ENCODE measurements at places on chromosomes 11 and 22. TPM values are rescaled to one million over a fixed set of nuclear protein-coding genes. Genes with fewer than 3 reads are reported as not detected.

GRCh38 chr11:35190804-35191348 lies 51.9 kb downstream of the CD44 start:
- DNase-seq, result peak; percentile 68

HTR3A gene
- polyA plus RNA-seq, result not detected

GRCh38 chr11:13891911-13892310 lies 70.6 kb upstream of the SPON1 start:
- no peak for DNase-seq

ALDH3B1 gene
- 5.1 TPM for polyA plus RNA-seq

PDGFD gene
- polyA plus RNA-seq, result 0.09 TPM

GRCh38 chr22:18110194-18110953 lies at the start of gene TUBA8:
TUBA8 (plus strand) TSS chr22:18110809; CDS start chr22:18110866, 57 bp downstream.
- DNase-seq, result no peak

- DNase-seq, result no peak
Observed at GRCh38 chr11:30487200-30487898, 98.8 kb downstream of the MPPED2 start.

TMEM126A gene
- polyA plus RNA-seq, result 33.8 TPM

CACNA1I gene
- not detected for polyA plus RNA-seq

DNA sequence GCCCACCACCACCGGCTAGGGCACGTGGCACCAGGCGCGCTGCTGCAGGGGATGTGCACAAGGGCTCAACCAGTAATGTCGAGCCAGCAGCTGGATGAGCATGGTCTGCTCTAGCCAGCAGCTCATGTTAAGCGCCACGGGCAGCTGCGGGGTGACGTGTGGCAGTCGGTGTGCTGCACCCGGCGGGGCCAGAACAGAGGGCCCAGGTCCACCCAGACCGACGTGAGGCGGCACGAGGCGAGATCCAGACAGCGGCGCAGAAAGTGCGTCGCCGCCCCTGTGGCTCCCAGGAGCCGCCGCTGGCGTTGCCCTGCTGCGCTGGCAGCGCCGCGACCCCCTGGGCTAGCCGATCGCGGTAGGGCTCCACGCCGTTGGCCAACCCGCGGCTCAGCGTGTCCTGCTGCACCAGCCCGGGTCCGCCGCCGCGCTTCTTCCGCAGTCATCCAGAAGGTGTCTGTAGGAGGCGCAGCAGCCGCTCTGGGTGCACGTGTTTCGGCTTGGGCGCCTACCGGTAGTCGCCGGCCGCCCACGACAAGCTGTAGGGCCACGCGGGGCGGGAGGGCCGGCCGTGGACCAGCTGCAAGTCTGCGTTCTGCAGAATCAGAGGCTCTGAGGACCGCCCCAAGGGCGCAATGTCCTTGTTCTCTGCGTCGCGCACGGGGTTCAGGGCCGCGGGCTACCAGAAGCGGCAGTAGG lies 4.6 kb upstream of the GALR3 start:
- no peak for DNase-seq

DNA sequence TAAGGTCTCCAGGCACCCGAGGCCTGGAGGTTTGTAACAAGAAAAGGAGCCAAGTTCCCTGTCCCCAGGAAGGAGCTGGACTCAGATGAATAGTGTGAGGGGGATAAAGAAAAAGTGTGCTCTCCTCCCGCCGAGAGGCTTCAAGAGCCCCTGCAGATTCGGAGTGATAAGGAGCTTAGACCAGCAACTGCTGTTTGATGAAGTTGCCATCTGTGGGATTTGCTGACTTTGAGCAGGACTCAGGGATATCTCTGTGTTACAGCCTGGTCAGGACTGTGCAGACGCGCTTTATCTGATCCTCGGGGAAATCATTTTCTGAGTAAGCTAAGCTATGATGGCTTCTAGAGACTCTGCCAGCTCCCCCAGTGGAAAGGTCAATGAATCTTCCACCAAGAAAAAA lies 1017.0 kb downstream of the TBC1D22A start:
- no peak for DNase-seq

- no peak for DNase-seq
Observed at GRCh38 chr11:19435306-19435989, 194.7 kb upstream of the E2F8 start.

DNA sequence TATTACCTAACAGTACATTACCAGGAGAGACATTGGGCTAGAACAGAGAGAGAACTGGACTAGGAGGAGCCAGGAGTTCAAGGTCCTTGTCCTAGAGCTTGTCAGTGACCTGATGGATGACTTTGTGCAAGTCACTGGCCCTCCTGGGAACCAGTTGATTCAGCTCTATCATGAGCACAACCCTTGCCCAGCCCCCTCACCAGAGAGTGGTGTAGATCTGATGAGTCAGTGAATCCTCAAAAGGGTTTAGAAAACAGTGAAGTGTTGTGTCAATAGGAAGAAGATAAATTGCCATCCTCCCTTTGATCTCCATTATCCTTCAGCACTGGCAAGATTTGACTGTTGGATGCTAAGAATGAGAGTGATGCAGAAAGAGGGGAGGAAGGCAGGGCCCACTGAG lies 24.3 kb downstream of the NEU3 start:
- DNase-seq, result peak; percentile 85

DNA sequence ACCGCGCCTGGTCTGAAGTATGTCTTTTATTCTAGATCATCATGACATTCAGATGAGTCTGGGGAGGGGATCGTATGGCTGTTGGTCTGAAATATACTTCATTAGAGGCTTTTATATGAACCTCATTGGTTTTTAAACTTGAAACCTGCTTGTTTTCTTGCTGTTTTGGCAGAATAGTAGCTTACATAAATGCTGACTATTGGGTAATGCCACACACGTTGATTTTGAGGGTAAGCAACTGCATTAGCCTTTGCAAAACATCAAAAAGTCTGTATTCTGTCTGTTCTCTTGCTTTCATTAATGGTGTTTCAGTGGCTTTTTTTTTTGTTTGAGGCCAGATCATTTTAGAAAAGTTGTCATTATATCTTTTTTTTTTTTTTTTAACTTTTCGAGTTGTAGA lies 14.2 kb downstream of the PPME1 start:
- no peak for DNase-seq

GRCh38 chr11:57345555-57346211 lies 7.5 kb downstream of the P2RX3 start:
- DNase-seq, result peak; percentile 64

DNA sequence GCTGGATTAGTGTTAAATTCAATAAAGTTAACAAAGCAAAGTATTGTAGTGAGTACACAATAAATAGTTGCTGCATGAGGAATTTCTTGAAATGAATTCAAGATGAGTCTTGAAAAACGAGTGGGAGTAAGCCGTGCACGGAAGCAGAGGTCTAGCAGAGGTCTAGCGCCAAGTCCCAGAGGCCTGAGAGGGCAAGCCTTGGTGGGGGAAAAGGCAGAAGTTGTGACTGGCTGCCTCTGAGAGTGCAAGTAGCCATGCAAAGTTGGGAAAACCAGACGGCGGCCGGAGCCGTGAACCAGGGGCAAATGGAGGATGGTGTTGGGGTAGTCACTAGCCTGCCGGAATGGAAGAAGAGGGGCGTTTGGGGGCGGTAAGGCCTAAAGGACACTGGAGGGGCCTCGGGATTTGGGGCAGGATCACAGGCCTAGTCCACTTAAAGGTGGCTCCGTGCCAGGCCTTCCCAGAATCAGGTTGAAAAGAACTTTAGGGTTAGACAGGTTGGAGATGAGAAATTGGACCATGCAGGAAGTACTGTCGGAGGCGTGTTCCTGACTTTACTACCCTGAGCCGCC lies 379 bp upstream of the SLC3A2 start:
- DNase-seq, result no peak

DNA sequence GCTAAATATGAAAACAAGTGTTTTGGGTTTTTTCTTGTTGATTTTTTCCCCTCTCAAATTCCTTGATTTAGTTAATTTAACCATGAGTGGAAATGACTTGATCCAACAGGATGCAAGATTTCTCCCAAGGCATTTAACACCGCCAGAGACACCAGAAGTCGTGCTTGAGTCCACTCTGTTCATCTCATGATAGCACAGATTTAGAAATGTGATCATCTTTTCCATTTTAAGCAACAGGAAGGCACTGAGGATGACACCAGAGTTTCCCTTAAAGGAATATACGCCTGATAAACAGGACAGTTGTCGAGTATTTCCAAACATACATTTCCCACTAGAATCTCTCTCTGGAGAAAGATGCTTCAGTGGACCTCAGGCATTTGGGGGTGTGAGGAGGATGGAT lies 318.7 kb downstream of the CADM1 start:
- no peak for DNase-seq

MPPED2 gene
- not detected for polyA plus RNA-seq

DNA sequence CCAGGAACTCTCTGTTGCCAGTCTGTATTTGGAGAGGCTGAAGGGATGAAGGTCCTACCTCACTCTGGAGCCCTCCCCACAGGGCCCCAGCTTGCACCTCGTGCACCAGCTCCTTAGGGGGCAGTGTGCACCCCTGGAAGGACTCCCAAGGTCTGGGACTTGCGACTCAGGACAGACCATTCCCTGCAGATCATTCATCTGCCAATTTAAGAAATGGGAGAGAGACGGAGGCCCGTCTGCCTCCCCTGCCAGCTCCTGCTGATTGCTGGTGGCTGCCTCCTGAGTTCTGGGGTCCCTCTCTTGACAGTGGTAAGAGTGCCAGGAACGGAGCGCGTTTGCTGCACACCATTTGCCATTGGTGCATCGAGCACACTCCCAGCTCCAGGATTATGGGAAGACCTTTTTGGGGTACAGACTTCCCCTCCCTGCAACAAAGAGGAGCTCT lies 27.4 kb upstream of the MALAT1 start:
- DNase-seq, result peak; percentile 73

EXPH5 gene
- not detected for polyA plus RNA-seq

ELFN2 gene
- not detected for polyA plus RNA-seq

DNA sequence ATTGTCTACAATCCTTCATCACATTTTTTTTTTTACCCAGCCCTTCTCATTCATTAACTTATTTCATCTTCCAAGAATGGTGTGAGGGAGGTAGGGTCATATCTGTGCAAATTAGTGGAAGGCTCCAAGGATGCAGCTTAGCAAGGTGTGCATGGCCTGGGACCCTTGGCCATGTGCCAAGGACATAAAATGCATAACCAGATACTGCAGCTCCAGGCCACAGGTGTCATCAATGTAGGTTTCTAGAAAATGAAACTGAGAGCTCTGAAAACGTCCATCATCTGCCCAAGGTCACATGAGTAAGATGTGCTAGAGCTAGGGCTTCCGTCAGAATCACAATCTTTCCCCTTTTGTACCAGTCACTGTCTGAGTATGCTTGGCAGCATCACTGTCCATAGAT lies 29.8 kb downstream of the ANKK1 start:
- DNase-seq, result no peak

GRCh38 chr11:130513132-130513531 lies 64.7 kb downstream of the ADAMTS15 start:
- no peak for DNase-seq

- DNase-seq, result peak; percentile 64
Observed at GRCh38 chr11:17730608-17731462, 3.7 kb upstream of the KCNC1 start.

DNA sequence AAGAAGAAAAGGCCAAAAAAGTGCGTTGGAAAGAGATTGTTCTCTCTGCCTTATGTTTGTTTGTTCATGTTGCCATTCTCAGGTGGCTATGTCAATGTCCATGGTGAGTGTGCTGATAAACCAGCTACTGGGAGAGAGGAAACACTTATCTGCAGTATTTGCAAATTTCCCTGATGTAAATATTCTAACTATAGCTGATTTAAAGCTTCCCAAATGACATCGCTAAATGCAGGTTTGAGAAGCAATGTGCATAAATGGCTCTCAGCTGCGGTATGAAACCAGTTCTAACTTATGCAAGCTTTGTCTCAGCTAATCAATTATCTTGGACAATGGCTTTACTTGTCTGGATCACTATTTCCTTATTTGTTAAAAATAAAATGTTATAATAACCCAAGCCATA lies 312.5 kb upstream of the ANO3 start:
- DNase-seq, result no peak

DNA sequence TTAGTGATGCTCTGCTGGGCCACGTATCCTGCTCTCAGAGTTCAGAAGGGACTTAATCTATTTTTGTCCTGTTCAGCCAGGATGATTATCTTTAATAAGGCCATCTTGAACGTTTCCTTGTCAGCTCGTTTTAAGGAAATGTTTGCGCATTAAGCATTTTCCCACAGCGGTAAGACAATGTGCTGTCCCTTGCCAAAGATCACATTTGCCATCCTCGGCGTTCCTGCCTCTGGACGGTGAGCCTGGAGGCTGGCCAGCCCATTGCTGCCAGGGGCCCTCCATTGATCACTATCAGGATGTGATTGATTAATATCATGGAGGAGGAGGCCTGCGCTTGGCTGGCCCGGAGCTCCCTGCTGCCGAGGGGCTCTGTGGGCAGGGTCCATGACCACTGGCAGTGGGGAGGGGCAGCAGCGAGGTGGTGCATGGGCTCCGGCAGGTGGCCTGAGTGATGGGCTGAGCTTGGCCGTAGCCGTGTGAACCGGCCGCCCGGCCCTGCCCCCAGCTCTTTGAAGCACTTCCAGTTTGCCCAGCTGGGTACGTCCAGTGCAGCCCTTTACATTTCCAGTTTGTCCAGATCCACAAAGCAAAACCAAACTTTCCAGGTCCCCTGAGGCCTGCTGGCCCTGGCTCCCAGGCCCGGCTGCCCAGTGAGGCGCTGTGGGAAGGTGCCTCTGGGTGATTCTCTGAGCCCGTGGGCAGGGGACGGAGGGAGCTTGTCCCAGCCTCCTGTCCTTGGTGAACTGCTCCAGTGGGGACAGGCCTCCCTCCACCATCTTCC lies 49.5 kb upstream of the SMIM38 start:
- DNase-seq, result no peak

POLR2F gene
- polyA plus RNA-seq, result 158 TPM

DNA sequence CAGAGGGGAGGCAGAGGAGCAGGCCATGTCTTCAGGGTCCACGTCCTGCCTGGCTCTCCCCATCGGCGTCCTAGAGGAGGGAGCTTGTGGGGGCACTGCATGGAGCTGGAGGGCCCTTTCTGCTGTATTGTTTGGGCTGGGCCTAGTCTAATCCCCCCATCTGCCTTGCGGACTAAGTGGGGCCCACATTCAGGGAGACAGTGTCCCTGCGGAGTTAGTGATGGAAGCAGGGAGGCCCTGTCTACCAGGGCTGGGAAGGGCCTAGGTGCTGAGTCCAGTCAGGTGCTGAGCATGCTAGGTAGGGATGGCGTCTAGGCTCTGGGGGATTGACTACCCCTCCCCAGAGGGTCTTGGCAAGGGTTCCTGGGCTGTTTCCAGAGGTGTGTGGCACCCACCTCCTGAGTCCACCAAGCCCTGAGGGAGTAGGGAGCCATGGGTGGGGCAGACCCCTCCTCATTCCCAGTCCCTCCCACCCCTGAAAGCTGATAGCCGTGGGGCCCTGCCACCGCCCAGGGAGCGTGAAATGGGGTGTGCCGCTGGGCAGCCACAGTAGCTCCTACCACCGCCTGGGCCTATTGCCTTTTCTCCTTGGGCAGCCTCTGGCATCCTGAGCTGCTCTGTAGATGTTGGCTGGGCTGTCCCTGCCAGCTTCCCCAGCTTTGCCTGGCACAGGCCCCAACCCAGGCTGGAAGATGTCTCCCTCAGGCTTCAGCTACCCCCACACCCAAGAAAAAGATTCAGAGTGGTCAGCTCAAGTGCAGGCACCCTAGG lies 1.9 kb upstream of the POLD4 start:
- no peak for DNase-seq

- no peak for DNase-seq
Observed at GRCh38 chr11:131819865-131820264, 449.4 kb downstream of the NTM start.

All from HepG2 (cell line).